Smooth muscle cell of the umbilical artery (primary cell): ENCODE measurements at places on chromosomes 3 and 15. TPM values are rescaled to one million over a fixed set of nuclear protein-coding genes. Genes with fewer than 3 reads are reported as not detected.

The IL5RA gene
- not detected in 2 replicates for total RNA-seq

The GRIP2 gene
- under 0.01 and 0.09 TPM in 2 replicates for total RNA-seq

The RPL14 gene
- total RNA-seq, result 232 and 348 TPM in 2 replicates

The TBCCD1 gene
- 12.6 and 14.6 TPM in 2 replicates for total RNA-seq

The SLC27A2 gene
- 0.05 and 0.30 TPM in 2 replicates for total RNA-seq

The KNG1 gene
- total RNA-seq, result not detected in 2 replicates
